KG1 (cell line): ENCODE measurements at places on chromosomes 6 and 20.

DNA sequence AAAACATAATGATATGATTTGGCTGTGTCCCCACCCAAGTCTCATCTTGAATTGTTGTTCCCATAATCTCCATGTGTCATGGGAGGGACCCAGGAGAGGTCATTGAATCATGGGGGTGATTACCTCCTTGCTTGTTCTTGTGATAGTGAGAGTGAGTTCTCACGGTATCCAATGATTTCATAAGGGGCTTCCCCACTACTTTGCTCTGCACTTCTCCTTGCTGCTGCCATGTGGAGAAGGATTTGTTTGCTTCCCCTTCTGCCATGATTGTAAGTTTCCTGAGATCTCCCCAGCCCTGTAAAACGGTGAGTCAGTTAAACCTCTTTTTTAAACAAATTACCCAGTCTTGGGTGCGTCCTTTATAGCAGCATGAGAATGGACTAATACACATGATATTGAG, 156.8 kb upstream of the PLCB4 start:
- DNase-seq: no peak

GRCh38 chr6:157184202-157185015, 138.9 kb downstream of the TMEM242 start:
- DNase-seq: no peak

DNA sequence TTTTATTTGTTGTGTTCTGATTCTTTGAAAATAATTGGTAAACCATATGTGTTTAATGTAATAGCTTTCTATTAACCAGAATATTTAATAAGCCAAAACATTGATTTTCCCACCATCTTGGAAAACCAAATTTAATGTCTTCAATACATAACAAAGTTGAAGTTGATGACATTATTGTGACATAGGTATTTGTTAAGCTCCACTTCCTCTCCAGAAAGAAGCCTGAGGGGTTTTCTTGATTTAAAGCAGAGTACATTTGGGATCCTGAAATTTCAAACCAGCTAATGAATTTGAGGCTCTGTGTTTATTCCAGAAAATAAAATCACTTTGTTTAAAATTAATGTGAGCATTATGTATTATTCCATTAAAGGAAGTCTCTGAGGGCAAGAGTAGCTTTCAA, 106.3 kb downstream of the PERP start:
- DNase-seq: no peak

- DNase-seq: no peak
Observed at GRCh38 chr6:160765412-160765811, 63.4 kb downstream of the PLG start.

DNA sequence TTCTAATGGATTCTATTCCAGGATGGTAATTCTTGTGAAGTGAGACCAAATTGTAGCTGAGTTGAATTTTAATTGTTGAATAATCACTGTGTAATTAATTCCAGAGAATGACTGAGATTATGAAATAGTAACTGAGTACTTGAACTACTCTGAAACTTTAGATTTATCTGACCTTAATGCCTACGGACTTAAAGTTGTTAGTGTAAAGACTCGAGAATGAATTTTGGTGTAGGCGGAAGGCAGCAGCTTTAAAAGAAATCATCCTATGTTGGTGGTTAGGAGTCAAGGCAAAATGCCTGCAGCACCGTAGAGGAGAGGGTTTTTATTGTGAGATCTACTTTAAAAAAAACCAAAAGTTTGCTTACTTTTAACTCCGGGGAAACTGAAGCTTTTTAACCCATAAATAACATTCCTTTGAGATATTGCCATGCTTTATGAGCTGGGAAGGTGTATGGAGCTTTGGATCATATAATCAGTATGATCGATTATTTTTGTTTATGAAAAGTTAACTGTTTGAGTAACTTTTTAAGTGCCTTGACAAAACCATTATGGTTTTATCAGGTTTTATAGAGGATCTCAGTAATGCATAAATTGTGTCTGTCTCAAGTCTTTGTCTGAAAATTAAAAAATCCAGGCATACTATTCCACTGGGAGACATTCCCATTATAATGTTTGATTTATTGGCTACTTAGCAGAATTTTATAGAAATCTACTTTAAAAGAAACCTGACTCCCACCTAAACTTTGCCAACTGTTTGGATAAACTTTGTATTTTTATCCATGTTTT, 46.1 kb downstream of the MYO6 start:
- DNase-seq: no peak

DNA sequence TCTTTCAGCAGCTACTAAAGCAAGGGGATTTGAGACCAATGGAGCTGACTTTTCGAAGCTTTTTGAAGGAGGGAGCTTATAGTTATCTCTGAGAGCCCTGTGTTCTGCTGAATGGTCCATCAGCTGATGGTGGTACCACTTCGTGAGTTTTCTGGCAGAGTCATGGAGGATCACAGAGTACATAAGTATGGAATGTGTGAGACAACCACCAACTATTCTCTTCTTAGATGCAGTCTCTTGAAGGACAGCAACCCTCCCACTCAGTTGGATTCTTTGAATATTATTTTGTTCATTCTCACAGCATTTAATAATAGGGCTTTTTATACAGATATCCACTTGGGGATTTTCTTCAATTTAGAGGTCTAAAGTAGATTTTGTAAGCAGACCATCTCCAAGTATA, 75.3 kb downstream of the ELOVL2 start:
- no peak for DNase-seq
